ENCODE measurements at places on chromosomes 11 and 22.

DNA sequence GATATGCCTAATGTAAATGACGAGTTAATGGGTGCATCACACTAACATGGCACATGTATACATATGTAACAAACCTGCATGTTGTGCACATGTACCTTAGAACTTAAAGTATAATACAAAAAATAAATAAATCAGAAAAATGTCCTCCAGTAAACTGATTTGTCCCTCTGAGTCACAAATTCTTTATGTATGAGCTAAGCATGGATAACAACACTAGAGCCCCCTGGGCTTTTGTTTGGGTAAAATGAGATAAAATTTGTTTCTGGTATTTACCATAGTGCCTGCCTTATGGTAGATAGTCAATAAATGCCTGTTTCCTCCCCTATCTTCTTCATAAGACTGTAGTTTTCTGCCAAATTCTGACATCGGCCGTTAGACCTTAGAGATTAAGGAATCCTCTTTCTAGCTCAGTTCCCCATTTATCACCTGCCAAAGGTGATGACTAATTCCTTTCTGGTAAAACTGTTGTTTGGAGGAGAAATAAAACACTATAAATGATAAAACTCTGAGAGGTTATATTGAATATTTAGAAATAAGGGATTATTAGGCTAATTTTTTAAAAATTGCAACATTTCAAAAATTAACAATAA, 43.6 kb upstream of the LUZP2 start:
- no peak for DNase-seq

DNA sequence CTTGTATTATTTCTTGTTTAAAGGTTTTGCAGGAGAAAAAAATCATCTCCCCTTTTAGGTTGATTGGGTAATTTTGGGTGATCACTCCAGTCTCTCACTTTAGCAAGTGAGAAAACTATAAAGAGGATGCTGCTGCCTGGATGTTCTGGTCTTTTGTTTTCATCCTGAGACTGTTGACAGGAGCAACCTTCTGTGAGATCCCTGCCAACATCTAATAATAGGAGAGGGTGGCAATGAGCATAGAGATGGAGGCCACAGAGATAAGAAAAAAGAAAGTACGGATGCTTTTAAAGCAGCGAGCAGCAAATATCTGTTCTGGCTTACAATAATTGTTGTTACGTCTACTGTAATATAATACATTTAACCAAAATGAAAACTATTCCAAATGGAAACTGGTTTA, 293.6 kb upstream of the MTNR1B start:
- DNase-seq, result no peak

DNA sequence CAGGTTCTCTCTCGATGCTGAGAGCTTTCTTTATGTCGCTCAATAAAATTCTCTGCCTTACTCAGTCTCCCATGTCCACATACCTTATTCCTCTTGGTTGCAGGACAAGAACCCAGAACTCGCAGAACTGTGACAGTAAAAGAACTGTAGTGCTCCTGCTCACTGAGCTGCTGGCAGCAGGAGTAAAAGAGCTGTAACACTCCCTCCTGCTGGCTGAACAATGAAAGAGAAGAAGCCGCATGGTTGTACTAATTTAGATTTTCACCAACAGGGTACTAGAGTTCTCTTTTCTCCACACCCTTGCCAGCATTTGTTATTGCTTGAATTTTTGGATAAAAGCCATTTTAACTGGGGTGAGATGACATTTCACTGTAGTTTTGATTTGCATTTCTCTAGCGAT, 433.2 kb downstream of the GUCY1A2 start:
- no peak for DNase-seq

GRCh38 chr11:129543515-129544290, 168.1 kb downstream of the BARX2 start:
- DNase-seq, result no peak

- no peak for DNase-seq
These were observed 978 bp downstream of the C11orf87 start for GRCh38 chr11:109422870-109423465.

- DNase-seq, result no peak
These were observed 9.7 kb upstream of the PGA3 start for GRCh38 chr11:61193596-61193995.

GRCh38 chr11:9072626-9073176, 18.7 kb downstream of the SCUBE2 start:
- DNase-seq, result no peak
